AG09319 (cell line): ENCODE measurements at places on chromosomes 5 and 9.

GRCh38 chr9:84500826-84501225, 160.3 kb upstream of the SLC28A3 start:
- no peak for DNase-seq

DNA sequence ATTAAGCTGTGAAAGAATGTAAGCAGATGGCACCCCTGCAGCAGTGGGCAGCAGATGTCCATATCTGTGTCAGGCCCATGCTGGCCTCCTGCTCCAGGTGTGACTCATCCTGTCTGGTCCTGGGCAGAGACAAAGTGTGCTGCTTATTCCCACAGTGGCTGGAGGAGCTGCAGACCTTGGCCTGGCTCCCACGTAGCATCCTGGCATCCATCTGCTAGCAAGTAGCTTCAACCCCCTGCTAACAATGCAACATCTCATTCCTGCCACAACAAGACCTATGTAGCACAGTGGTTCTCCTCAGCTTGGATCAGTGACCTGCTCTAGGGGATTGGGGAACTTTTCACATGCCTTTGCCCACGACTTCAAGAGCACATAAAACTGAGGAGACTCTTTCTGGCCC, 126.4 kb upstream of the SLC12A2 start:
- DNase-seq: peak; percentile 1

GRCh38 chr5:158798140-158798539, 301.6 kb downstream of the EBF1 start:
- no peak for DNase-seq

GRCh38 chr9:113929634-113930389, 53.7 kb downstream of the ZNF618 start:
- no peak for DNase-seq
